ENCODE measurements at places on chromosomes 5 and 9.

GRCh38 chr5:168676501-168676900 is 97.3 kb upstream of the PANK3 start:
- DNase-seq: no peak

- no peak for DNase-seq
These were observed 76.7 kb upstream of the CHD1 start for GRCh38 chr5:99005506-99005905.

GRCh38 chr9:36575411-36575882 is 2.8 kb downstream of the MELK start:
- peak; percentile 58 for DNase-seq

DNA sequence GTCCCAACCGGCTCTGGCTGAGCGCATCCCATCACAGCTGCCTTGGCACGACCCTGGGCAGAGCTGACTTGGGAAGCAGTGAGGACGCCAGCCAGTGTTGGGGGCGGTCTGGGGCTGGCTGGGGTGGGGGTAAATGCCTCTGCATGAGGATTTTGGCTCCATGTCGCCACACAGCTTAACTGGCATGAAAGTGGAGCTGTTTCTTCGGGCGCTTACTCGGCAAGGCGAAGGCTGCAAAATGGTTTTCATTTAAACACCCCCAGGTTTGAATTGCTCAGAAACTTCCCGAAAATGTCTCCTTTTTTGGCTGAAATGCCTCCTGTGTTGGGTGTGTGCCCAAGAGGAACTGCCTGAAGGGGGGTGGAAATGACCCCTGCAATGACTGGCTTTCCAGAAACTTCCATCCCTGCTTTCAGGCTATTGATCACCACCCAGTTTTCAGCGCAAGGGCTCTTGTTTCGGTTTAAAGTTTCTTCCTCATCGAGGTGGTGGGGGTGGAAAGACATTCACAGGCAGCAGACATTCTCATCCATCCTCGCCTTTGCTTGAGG is 38.3 kb downstream of the PTGES start:
- DNase-seq: peak; percentile 31

DNA sequence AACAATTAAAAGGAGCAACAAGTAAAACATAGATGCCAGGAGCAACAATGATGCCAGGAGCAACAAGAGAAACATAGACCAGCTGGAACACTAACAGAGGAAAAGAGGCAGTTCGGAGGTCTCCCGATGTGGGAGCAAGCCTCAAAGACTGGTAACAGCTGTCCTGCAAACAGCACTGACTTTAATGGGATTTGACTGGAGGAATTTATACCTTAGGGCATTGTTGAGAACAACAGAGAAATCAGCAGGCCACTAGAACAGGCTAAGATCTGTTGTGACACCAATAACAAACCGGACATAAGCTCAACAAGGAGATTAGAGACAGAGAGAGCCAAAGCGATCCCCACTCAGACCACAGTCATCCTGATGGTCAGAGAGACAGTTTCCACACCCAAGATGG is 11.8 kb upstream of the SYK start:
- DNase-seq: no peak
